ENCODE measurements at places on chromosomes 4 and X.

- no peak for DNase-seq
These were observed 241.8 kb downstream of the DTHD1 start for GRCh38 chr4:36523182-36523581.

DNA sequence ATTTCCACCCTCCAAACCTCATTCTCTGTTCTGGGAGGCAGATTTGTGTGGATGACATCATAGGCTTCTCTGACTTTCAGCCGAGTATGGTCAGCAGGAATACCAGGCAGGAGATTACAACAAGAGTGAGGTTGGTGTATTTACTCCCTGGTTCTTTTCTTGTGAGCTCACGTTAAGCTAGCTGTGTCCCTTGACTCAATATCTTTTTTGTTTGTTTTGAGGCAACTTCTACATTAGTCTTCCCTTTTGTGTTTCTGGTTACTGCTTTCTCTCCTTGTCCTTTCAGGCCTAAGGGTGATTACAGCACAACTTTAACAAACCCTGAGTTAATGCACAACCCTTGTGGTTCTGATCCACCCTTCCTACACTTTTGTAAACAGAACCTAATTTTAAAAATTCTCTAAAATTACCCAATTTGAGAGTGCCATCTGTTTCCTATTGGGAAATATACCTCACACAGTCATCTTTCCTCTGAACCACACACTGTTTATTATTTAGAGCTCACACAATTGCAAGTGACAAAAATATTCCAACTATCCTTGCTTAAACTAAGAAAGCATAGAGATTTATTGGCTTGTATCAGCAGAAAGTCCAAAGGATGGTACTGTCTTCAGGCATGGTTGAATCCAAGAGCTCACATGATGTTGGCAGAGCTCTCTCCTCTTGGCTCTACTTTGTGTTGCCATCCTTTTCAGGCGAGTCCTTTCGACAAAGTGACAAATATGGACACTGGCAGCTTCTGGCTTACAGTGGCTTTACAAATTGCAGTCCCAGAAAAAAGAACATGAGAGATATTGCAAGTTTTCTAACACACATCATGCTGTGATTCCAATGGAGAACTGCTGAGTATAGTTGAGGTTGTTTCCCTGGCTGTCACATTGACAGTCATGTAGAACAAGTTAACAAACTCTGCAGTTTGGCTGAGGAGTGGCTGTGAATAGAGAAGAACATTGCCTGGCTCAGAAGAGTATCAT is 150.5 kb upstream of the DDIT4L start:
- no peak for DNase-seq

DNA sequence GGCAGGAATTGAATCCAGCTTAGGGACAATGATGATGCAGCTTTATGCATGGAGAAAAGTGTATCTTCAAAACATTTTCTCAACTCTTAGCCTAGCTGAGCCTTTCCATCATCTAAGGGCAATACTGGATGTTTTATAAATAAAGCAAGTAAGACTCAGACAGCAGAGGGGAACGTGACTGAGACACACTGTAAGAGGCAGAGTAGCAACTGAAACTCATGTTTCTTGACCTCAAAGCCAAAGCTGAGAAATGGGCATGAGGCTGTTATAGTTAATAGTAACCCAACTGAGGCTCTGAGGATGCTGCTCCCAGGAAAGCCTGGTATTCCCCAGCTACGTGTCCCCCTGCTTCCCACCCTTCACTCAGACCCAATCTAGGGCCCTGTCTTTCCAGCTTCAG is 44.6 kb downstream of the ARHGEF9 start:
- DNase-seq, result no peak

GRCh38 chr4:127311371-127311770 is 321.4 kb upstream of the INTU start:
- no peak for DNase-seq

DNA sequence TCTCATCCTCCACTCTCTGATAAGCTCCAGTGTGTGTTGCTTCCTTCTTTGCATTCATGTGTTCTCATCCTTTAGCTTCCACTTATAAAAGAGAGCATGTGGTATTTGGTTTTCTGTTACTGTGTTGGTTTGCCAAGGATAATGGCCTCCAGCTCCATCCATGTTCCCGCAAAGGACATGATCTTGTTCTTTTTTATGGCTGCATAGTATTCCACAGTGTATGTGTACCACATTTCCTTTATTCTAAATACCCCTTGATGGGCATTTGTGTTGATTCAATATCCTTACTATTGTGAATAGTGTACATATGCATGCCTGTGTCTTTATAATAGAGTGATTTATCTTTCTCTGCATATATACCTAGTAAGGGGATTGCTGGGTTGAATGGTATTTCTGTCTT is 155.1 kb downstream of the DCK start:
- DNase-seq, result no peak

GRCh38 chr4:17469931-17470674 is 41.8 kb downstream of the QDPR start:
- DNase-seq, result no peak

DNA sequence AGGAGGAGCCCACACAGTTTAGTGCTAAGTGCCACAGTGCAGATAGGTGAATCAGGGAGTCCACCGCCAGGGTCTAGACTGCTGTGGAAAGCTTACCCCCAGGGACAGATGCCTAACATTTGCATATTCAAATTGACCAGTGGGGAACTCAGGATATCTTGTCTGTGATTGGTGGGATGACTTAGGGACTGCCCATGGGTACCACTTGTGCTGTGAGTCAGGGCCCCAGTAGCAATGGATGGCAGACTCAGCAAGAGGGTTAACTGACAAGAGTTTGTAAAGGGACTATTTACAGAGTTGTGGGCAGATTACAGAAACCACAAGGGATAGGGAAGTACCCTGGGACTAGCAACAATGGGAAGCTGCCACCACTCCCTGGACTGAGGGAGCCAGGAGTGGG is 282.1 kb downstream of the BCOR start:
- DNase-seq, result no peak

GRCh38 chrX:69036674-69037573 is 128.3 kb downstream of the PJA1 start:
- DNase-seq, result no peak

GRCh38 chr4:80897537-80898303 is 132.8 kb upstream of the BMP3 start:
- no peak for DNase-seq

GRCh38 chr4:77235289-77235854 is 78.4 kb downstream of the CCNG2 start:
- DNase-seq, result no peak

- DNase-seq, result no peak
These were observed 722 bp downstream of the SLC10A7 start for GRCh38 chr4:146520896-146521540.

- DNase-seq, result no peak
These were observed 500.2 kb downstream of the STIM2 start for GRCh38 chr4:27360790-27361267.

DNA sequence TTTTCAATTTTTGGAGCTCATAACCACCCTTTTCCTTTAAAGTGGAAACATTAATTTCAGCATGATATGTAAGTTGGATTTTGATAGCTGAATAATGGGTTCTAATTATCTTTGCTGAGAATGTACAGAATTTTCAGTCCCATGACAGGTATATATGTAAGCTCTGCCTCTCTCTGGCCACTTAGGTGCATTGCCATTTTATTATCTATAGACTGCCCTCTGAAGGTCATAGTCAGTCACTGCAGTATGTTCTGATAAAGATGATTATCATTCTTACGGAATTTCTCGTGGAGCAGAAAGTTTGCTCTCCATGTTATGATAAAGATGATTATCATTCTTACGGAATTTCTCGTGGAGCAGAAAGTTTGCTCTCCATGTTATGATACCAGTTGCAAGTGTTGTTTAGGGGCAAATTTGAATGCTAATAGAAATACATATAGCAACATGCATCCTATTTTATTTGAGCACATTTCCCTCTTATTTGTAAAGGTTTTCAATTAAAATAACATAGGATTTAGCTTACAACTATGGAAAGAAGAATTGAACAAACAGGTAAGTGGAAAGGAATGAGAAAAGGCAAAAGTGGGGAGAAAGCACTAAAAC is 10.4 kb downstream of the AFP start:
- no peak for DNase-seq

DNA sequence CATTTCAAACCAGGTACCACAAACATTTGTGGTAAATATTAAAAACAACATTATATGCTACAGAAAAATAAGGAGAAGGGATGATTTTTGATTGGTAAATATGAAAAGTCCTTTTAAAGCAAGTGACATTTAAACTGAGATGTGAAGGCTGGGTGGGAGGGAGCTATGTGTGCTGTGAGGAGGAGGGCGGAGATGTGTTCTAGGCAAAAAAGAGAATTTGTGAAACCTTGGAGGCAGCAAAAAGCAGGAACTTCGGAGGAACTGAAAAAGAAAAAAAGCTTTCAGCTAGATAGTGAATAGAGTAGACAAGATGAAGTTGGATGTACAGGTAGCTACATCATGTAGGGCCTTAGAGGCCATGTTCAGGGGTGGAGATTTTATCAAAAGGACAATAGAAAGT is 10.1 kb upstream of the ARAP2 start:
- DNase-seq, result no peak

GRCh38 chr4:105797225-105797624 is 88.6 kb downstream of the GSTCD start:
- DNase-seq, result no peak

DNA sequence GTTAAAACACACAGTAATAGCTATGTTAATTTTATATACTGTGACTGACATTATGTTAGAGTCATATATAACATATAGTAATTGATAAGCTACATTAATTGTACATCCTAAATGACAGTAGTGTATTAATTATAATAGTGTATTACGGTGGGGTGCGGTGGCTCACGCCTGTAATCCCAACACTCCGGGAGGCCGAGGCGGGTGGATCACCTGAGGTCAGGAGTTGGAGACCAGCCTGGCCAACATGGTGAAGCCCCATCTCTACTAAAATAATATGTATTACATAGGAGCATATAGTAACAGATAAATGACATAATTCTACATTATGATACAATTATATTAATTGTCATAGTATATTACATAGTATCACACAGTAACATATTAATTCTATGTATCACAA is 12.2 kb downstream of the ASMTL start:
- no peak for DNase-seq

- no peak for DNase-seq
These were observed 246.7 kb downstream of the PALLD start for GRCh38 chr4:168743601-168744000.

DNA sequence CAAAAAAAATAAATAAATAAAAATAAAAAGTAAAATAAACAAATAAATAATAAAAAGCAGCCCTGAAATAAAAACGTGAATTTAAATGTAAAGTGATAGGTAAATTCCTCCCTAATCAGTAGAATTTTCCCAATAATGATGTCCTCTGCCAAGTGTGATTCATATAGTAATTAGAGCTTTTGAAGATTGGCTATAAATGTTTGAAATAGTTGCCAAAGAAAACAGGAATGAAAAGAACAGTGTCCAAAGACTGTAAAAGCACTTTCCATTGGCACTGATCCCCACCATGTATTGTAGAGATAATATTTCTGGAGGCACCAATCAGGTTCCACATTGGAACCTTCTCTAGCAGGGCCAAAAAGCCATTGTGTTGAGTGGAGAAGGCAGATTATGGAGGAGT is 25.9 kb upstream of the SMARCAD1 start:
- DNase-seq, result no peak

DNA sequence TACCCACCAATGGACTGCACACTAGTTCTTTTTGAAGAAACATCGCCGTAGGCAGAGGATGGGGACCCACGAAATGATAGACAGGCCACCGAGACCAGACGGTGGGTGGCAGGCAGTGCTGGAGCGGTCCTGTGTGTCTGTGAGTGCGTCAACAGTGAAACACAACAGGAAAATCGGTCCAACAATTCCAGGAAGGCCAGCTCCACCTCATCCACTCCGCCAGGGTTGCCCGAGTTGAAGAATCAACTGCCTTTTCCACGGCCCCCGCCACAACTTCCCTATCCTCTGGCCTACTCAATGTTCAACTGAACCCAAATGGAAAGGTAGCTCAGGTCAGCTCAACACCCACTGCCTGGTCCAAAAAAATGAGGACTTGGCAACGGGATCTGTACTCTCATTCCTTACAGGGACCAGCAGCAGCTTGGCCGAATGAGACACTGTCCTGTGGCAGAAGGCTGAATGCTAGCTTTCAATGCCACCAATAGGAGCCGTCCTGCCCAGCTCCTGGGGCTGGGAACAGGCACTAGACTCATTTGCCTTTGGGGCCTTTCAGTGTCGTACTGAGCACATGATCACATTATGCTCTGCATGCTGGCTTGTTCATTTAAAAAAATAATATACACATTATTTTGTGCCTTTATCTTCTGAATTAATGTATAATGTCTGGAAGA is 43.5 kb downstream of the MID1 start:
- DNase-seq, result no peak

- DNase-seq, result no peak
These were observed 282.9 kb downstream of the USP46 start for GRCh38 chr4:52376132-52376704.

- no peak for DNase-seq
These were observed 51.8 kb downstream of the MAP7D3 start for GRCh38 chrX:136199365-136199764.

- no peak for DNase-seq
These were observed 1.5 kb upstream of the NWD2 start for GRCh38 chr4:37243051-37243450.

DNA sequence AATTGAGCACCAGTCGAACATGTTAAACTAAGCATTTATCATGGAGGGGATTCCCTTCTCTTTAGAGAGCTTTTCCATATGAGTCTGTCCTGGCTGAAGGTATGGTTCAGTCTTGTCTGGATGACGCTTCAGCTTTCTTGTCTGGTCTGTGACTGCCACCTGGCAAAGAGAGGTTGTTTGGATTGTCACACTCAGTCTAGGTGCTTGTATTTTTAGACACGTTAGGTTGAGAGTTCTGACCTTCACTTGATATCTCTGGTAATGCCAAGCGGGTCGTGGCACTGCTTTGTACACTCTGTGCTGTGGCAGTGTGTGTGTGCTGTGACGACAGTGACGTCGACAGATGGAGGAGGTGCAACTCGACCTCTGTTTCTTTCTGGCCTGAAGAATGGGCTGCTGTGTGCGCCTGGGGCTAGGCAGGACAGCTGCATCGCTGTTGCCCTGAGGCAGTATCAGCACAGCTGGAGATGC is 12.6 kb downstream of the NOCT start:
- no peak for DNase-seq

- DNase-seq, result no peak
These were observed 45.5 kb downstream of the CENPC start for GRCh38 chr4:67499799-67500198.

DNA sequence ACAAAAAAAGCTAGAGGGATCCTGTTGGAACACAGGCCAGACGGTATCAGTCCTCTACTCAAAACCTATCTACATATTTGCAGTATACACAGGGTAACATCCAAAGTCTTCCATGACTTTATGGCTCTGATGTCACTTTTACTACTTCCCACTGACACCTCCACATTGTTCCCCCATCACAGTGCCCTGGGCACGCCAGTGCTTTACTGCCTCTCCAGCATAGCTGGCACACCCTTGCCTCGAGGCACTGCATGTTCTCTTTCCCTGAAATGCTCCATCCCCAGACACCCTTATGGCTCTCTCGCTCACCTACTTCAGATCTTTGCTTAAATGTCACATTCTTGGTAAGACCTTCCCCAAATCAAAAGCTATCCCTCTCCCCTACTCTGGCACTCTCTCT is 6.3 kb upstream of the ATP10D start:
- no peak for DNase-seq

- no peak for DNase-seq
These were observed 44.5 kb upstream of the PGRMC2 start for GRCh38 chr4:128332081-128332480.

- no peak for DNase-seq
These were observed 27.3 kb downstream of the RAP2C start for GRCh38 chrX:132191938-132192337.

Data from stimulated activated CD4-positive, alpha-beta T cell treated with anti-CD3 and anti-CD28 coated beads, TNF-alpha, amount 100 ng/mL, for 4 hours (primary cell).